Suprapubic skin (tissue), 4 donors: ENCODE measurements at places on chromosomes 4 and X. TPM values are rescaled to one million over a fixed set of nuclear protein-coding genes. Genes with fewer than 3 reads are reported as not detected.

DNA sequence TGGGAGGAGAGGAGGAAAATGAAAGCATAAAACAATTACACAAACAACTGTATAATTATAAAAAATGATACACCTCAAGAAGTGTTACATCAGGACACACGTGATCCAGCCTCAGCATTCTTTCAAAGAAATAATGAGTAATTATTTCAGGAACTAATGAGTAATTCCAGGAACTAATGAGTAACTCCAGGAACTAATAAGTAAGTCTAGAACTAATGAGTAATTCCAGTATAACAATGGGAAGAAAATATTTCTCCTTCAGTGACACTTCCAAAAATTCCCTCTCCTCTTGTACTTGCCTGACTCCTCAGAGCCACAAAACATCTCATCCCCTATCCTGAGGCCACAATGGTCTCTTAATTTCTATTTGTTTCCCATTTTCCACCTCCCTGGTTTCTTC lies 63.5 kb upstream of the COL25A1 start:
- DNase-seq: no peak

GRCh38 chr4:76420188-76420761 lies 666 bp downstream of the CCDC158 start:
- DNase-seq: no peak

GRCh38 chrX:40109288-40110008 lies 11.7 kb upstream of the BCOR start:
- DNase-seq: no peak

GRCh38 chr4:172947594-172947993 lies 221.0 kb upstream of the GALNT7 start:
- no peak for DNase-seq

DNA sequence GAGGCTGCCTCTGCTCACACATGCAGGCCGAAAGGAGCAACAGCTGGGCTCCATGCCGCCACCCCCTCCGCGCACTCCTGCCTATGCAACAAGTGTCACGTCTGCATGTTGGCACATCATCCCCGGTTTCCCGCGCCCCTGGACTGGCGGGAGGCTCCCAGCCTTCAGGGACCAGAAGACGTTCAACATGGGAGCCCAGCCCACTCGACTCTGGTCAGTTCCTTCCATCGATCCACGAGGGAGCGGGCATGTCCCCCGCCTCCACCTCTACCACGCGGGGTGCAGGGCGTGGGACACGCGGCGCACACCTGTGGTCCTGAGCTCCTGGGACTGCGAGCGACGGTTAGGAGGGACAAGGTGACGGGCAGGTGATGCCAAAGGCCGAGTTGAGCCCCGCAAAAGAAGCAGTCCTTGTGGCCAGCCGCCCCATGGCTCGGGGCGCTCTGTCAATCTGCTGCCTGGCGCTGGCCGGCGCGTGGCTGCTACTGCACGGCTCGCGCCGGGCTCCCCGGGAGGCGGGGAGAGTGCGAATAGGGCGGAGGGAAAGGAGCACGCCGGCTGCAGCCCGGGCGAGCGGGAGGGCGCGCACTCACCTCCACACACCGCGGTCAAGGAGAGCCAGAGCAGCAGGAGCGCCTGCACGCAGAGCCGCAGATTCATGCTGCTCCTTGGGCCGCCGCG lies 645 bp downstream of the APLN start:
- no peak for DNase-seq

Gene DSPP
- total RNA-seq: not detected

Gene COX7B2
- not detected for total RNA-seq

Gene FRG2
- total RNA-seq: not detected
